NCI-H1105 (cell line): ENCODE measurements at places on chromosomes 5 and 9.
A peak's percentile ranks its signal among the peaks of the same experiment; 100 is the strongest.

- no peak for DNase-seq
These were observed 100.9 kb upstream of the HCN1 start for GRCh38 chr5:45796959-45797553.

DNA sequence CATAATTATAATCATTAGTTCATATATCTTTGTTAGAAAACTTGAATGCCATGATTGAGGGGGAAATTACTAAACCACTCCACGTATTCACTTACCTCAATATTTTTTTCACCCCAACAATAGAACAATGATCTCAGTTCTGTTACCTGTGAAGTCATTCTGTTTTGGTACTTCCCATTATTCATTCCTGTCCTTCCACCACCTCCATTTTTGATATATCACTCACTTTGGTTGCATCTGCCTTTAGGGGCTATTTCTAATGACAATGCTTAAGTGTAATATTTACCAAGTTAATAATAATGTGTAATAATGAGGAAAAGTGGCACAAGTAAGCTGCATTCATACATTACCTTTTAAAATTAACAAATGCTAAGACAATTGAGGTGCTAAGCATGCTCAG is 218.4 kb downstream of the SPATA31D1 start:
- DNase-seq: no peak

DNA sequence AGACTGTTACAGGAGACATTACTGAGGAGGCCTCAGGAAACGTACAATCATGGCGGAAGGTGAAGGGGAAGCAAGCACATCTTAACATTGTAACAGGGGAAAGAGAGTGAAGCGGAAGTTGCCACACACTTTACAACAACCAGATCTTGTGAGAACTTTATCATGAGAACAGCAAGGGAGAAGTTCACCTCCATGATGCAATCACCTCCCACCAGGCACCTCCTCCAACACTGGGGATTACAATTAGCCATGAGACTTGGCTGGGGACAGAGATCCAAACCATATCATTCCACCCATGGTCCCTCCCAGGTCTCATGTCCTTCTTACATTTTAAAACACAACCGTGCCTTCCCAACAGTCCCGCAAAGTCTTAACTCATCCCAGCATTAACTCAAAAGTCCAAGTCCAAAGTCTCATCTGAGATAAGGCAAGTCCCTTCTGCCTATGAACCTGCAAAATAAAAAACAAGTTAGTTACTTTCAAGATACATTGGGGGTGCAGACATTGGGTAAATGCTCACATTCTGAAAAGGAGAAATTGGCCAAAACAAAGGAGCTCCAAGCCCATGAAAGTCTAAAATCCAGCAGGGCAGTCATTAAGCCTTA is 138.3 kb downstream of the TMEM161B start:
- DNase-seq: no peak

- peak; percentile 55 for DNase-seq
These were observed 68.7 kb downstream of the MARCHF3 start for GRCh38 chr5:126961702-126962101.

GRCh38 chr9:114806526-114806900 is 674 bp upstream of the TNFSF15 start:
- DNase-seq: no peak

- no peak for DNase-seq
These were observed 59.9 kb upstream of the IL6ST start for GRCh38 chr5:56054666-56055065.

GRCh38 chr5:177036921-177037320 is 14.4 kb downstream of the ZNF346 start:
- DNase-seq: no peak

DNA sequence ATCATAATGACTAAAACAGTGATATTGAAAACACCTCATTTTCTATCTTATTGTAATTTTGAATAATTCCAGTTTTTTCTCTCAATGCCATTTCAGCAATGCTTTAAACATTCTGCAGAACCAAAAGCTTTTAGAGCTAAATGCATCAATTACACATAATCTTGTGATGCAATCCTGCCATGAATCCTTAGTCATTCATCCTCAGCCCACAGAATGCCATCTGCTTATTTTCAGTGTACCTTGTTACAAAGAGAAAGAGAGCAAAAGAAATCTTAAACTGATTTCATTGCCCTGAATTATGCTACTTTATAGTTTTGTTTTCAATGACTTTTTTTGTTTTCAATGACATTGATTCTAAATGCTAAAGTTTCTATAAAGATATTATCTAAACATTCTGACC is 1234.8 kb upstream of the C9orf72 start:
- no peak for DNase-seq
